Cortex of kidney (tissue), 1 donor: ENCODE measurements at places on chromosomes 2 and 18.

GRCh38 chr2:102425441-102426132 is 2.6 kb downstream of the IL18RAP start:
- no peak for DNase-seq

- DNase-seq, result no peak
Measured at GRCh38 chr2:230244211-230244610, 18.7 kb downstream of the SP140 start.

DNA sequence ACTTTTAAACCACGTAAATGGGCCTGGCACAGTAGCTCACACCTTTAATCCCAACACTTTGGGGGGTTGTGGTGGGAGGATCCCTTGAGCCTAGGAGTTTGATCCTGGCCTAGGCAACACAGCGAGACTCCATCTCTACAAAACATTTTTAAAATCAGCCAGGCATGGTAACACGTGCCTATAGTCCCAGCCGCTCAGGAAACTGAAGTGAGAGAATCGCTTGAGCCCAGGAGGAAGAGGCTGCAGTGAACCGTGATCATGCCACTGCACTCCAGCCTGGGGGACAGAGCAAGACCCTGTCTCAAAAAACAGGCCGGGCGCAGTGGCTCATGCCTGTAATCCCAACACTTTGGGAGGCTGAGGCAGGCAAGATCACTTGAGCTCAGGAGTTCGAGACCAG is 12.2 kb downstream of the ROCK1 start:
- DNase-seq, result no peak

DNA sequence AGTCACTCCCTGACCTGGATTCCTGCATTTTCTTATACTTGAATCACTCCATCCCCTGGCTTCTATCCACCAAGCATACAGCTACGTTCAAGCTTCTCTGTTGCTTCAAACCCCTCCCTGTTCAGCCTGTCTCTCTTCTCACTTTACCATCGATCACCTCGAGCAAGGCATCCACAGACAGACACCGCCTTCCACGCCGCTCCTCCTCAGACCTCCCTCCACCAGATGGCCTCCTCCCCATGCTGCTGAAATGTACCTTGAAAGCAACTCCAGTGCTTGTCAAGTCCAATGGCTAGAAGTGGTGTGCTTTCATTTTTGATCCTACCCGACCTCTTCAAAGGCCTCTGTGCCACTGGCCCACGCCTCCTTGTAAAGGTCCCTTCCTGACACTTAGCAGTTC is 131.3 kb upstream of the ACAA2 start:
- no peak for DNase-seq

- DNase-seq, result no peak
Measured at GRCh38 chr2:33083699-33084387, 137.1 kb downstream of the LTBP1 start.

DNA sequence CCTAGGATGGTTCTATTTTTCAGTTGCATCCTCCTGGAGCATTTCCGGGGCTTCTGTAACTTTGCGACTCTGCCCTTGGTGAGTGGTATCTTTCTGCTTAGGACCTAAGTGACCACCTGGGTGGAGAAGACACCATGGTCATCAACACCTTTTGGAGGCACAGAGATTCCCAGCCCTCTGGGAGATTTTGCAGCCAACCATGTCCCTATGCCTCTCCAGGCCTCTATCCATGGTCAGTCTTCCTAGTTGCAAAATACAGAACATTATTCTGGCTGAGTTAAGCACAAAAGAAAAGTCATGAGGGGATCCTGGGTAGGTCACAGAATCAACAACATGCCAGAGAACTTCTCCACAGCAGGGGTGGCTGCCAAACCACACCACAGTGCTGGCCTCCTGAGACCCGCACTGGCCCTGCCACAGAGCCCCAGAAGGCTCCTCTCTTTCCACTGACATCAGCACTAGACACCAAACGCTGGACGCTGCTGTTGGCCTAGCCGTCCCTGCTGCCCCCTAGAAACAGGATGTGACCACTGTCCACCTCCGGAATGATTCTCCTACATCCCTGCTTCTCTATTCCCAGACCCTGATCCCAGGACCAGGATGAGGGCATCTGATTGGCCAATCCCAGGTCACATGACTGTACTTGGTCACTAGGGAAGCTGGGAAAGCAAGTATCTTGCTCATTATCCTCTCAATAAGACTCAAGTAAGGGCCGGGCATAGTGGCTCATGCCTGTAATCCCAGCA is 47.7 kb downstream of the SMAD7 start:
- DNase-seq, result no peak

GRCh38 chr2:120317916-120318315 is 28.0 kb upstream of the INHBB start:
- DNase-seq, result no peak

DNA sequence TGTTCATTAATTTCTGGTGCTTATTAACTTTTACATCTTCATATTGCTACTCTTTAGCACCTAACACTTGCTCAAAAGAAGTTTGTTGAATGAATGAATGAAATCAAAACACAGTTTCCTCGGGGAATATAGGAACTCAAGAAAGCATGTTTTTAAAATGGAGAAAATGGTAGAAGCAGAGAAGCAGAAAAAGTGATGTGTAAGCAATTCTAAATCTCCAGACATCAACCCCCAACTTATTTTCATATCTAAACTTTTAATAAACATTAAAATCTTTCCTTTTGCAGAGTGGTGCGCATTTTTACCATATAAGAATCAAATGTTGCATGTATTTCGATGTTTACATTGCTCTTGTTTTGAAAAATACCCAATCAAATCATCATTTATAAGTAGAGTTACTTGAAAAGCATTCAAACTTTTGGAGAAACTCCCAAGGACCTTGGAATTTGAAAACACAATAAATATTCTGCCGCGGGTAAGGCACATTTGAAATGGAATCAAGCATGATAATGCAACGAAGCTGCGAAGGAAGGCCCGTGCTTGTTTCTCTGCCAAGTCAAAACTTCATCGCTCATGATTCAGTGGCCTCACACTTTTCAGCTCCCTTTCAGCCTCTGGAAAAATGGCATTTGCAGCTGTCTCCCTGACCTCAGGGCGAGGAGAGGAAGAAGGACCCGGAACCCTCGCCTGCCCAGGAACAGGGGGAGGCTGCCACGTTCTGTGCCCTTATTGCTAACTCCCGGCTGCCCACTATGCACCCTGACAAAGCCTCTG is 26.7 kb upstream of the SMIM21 start:
- no peak for DNase-seq
